ENCODE measurements at places on chromosomes 3 and 15.

- DNase-seq: no peak
Observed at GRCh38 chr3:195251336-195252065, 19.5 kb downstream of the XXYLT1 start.

GRCh38 chr15:75551091-75551490 is 28.0 kb downstream of the PTPN9 start:
- no peak for DNase-seq

GRCh38 chr3:52238193-52238760 is 681 bp downstream of the TWF2 start:
- no peak for DNase-seq

DNA sequence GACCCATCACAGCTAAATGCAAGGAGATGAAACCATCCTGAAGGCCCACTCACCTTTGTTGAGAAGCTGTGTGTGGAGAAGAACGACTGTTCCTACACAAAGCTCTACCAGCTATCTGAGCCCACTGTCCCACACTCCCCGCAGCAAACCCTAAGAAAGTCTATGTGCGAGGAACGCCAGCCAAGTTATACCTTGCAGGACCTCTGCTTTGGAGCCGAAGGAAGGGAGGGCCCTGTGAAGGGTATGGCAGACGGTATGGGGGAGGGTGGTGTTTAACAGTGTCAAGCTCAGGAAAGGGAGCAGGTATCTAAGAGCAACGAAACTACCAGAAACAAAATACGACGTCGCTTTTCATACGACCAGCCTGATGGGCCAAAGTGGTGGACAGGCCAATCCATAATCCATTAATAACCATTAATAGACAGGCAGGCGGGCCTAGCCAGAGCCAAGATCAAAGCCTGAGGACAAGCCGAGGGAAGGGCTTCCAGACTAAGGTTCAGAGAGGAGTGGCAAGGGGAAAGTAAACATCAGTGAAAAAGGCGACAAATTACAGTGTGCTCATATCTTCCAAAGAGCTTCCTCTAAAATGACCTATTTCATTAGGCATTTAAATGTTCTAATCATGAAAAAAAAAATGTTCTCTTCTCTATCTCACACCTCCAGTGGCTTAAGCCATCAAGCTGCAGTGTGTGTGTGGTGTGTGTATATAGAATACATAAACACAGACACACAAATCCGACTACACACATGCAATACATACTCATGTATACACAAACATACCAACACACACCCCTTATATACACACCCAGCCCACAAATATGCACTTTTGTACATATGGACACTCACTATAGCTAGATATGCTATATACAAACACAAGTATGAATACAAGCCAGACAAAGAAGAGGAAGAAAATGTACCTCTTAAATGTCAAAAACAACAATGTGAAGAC is 43.9 kb downstream of the PTPN23 start:
- peak; percentile 4 for DNase-seq

DNA sequence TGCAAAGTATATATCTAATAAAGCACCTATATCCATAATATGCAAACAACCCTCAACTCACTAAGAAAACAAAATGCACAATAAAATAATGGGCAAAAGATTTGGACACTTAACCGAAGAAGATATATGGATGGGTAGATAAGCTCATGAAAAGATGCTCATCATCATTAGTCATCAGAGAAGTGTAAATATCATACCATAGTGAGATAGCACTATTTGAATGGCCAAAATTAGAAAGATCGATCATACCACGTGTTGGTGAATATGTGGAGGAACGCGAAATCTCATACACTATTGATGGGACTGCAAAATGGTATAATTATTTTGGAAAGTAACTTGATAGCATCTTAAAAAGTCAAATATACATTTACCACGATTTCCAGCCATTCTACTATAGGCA is 40.5 kb downstream of the PLS1 start:
- DNase-seq: no peak

- DNase-seq: no peak
Observed at GRCh38 chr3:67067251-67067650, 69.1 kb downstream of the KBTBD8 start.

GRCh38 chr15:90887037-90887481 is 2.8 kb downstream of the FES start:
- no peak for DNase-seq

GRCh38 chr3:117128133-117128532 is 418.6 kb downstream of the TUSC7 start:
- DNase-seq: no peak

GRCh38 chr3:42608581-42608980 is 8.1 kb downstream of the NKTR start:
- DNase-seq: no peak

DNA sequence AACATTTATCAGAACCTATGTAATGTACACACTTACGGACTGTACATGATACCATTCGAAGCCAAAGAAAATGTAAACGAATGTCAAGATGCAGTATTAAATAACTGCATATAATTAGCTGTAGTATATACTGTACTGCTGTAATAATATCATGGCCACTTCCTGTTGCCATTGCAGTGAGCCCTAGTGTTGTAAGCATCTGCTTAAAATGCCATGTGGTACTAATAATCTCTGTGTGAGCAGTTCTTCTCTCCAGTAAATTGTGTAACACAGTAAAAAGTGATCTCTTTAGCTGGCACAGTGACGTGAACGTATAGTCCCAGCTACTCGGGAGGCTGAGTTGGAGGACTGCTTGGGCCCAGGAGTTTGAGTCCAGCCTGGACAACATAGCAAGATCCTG is 8.6 kb downstream of the SPG11 start:
- DNase-seq: no peak

DNA sequence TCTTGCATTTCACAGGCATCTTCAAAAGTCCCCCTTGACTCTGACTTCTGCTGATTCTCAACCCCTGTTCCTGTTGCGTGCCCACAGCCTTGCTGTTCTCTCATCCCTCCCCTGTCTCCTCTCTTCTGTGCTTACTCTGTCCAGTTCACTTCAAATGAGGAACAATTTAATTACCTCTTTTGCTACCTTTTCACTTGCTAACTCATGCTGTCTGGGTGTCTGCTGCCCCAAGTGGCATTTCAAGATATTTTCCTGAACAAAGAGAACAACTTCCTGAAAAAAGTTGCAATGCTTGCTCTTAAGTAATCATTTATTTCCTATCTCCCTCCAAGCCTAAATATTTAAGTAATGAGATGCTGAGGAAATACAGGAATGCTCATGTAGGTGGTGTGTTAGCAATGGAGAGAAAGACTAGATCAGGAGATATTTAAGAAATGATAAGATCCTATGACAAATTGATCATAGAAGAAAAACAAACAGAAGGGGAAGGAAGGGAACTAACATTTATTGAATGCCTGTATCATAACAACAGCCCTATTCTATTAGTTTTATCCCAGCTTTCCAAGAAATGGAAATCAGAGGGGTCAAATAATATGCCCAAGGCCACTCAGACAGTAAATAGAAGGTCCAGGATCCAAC is 42.2 kb downstream of the SV2B start:
- no peak for DNase-seq

DNA sequence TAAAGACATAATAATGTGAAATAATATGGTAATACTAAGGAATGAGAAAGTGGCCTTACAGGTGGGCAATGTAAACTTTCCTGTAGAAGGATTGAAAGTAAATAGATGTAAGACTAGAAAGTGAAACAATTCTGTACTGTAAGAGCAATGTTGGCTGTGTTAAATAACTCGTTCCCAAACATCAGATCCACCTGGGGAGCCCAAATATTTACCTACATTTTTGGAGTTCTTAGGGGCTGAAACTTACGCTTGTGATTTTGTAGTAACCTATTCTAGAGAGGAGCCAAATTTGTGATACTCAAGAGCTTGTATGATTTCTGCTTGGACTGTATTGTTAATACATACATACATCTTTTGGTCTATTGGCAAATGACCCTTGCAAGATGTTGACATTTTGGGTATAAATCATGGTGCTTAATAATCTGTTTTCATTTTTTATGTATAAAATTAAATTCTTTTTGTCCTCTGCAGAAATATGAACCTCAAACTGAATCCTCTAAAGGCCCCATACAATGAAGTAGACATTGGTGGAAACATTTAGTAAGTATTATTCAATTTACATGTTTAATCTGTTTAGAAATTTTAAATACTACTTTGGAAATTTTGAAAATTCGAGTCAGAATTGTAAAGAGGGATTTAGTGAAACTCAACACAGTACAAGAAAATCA is 8.5 kb upstream of the CHD2 start:
- DNase-seq: no peak

DNA sequence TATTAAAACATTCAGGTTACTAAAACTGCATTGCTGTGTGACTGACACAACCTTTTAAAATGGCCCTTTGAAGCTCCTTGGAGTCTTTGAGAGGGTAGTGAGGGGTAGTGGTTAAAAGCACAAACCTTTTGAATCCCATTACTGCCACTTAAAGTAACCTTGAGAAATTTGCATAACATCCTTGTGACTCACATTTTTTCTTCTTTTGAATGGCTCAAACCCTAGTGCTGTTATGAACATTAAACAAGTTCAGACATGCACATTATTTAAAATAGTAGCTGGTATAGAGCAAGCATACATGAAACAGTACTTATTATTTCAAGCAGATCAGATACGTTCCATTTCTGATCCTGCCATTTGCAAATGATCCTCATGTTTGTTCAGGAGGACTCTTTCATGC is 3.7 kb upstream of the CLDN1 start:
- DNase-seq: no peak

- no peak for DNase-seq
Observed at GRCh38 chr3:50127251-50127691, 27.9 kb upstream of the SEMA3F start.

GRCh38 chr3:150926328-150926727 is 21.1 kb upstream of the MINDY4B start:
- no peak for DNase-seq

DNA sequence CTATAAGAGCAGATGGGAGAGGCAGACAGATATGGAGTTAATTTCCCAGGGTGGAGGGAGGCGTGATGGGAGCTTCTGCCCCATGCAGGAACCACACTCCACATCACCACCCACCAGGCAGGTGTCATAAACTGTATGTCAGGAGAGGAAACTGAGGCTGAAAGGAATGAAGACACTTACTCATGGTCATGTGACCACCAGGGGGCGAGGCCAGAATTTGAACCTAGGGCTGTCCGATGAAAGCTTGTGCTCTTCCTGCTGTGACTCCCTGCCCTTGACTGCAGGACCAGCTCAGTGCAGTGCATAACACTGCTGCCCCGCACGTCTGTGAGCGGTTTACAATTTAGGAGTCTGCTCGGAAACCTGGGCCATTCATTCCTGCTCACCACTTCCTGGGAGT is 28.8 kb downstream of the NUP210 start:
- DNase-seq: no peak

DNA sequence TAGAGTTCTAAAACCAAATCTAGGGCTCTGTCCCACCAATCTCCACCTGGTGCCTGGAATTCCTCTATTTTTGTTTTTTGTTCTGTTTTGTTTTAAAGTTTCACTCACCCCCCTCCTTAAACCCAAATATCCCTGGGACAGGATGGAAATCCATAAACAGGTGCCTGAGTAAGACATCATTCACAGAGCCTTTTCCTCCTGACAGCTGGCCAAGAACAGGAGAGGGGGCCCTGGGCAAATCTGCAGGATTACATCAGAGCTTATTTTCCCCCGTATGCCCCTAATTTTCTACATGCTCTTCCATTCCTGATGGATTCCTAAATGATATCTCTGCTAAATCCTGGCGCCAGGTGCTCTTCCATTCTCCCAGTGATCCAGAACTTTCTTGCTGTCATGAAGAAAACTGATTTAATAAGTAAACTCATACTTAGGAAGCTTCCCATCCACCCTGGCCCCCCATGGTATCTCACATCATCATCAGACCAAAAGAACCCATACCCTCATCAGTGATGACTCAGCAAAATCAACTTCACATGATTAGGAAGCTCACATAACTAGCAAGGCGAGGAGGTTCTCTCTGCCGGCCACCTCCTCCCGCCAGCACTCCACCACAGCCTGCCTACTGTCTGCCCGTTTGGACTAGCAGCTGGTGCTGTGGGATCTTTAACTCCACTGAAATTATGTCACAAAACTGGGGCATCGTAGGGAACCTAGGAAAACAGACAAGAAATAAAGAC is 61.0 kb downstream of the LIPC start:
- no peak for DNase-seq

- peak; percentile 83 for DNase-seq
Observed at GRCh38 chr15:69820819-69821218, 276.9 kb downstream of the TLE3 start.

GRCh38 chr3:11288021-11288491 is 15.9 kb downstream of the ATG7 start:
- DNase-seq: no peak

DNA sequence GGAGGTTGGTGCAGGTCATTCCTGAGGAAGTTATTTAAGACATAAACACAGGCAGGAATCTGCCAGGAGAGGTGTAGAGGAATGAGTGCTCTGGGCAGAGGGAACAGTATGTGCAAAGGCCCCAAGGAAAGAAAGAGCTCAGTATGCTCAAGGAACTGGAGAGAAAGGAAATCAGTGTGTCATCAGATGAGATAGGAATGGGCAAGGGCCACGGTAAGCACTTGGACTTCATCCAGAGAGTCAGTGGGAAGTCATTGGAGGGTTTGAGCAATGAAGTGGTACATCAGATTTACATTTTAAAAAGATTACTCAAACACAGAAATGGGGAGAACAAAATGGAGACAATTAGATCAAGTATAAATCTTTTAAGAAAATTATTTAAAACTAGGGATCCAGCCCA is 272.2 kb downstream of the ADAMTSL3 start:
- no peak for DNase-seq

GRCh38 chr15:101378879-101379278 is 83.8 kb upstream of the SNRPA1 start:
- no peak for DNase-seq

DNA sequence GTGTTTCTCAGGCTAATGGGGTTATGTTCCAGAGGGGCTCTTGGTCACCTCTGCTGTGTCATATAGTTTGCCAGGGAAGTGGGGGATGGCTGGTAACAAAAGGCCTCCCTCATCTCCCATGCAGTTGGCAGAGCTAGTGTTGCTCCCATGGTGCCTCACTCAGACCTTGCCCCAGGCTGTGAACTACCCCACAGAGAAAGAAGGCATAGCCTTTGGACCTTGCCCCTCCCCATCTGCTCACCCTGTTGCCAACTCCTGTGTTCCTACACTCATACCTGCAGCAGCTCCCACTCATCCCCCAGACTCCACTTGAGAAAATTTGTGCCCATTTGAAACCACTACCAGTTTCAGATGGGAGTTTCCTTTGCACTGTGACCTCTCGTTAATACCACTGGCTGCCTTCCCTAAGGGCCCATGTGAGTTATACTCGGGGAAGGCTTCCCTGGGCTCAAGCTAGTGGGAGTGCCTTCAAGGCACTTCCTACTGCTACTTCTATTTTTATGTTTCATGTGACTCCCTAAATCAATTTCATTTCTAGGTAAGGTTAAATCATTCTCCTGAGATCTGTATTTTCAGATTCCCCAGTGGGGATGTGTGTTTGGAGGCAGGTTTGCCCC is 25.3 kb upstream of the COPB2 start:
- no peak for DNase-seq

GRCh38 chr3:130907966-130908365 is 14.1 kb downstream of the ATP2C1 start:
- no peak for DNase-seq

DNA sequence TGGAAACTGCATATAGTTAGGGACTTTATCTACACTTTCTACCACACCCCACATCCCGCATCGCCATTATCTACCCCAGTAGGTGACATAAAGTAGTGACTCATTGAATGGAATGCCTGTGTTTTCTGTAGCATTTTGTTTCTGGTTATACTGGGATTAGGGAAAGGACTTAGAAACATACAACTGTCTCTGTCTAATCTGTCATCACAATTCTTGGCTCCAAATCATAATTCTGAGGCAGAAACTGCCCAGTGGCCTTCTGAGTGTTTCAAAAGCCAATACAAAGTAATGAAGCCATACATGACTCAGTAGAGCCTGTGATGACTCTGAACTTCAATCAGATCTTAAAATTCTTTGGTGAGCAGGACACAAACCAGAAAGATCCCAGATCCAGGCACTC is 115.7 kb upstream of the CHRM5 start:
- DNase-seq: no peak
